ENCODE measurements at places on chromosomes 7 and 10. TPM values are rescaled to one million over a fixed set of nuclear protein-coding genes. Genes with fewer than 3 reads are reported as not detected.

- DNase-seq = no peak
Measured at GRCh38 chr10:92553959-92554358, 19.9 kb downstream of the IDE start.

GRCh38 chr10:22849077-22849805 is 78.6 kb upstream of the ARMC3 start:
- DNase-seq = no peak

GRCh38 chr10:30755441-30755953 is 125.9 kb upstream of the LYZL2 start:
- DNase-seq = no peak

DNA sequence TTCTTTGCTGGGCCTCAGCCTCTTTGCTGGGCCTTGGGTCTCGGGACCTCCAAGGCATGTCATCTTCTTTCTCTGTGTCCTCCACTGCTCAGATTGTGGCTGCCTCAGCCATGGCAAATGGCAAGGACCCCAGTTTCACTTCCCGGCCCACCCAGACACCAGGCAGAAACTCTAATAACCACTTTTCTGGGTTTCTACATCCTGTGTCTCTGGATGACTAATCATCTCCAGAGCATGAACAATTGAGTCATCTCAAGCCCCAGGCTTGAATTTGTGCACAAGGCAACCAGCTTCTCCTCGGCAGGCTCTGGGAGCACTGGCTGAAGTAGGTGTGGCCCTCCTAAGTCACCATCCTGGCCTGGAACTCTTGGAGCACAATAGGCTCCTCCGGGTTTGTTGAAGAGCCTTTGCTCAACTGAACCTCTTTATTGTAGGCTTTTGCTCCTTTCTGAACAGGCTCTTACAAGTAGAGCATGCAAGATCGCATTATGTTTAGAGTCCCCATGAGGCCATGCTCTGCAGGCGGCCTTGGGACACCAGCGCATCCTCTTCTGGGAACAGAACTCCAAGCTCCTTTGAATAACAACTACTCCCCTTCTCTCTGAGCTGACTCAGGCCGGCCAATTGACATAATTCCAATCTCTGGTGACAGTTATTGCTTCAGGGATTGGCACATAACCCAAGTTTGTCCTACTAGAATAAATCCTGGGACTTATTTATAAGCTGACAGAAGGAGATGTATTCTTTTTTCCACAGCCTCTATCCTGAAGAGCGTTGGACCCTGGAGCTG is 218.1 kb downstream of the WDR11 start:
- DNase-seq = no peak

- DNase-seq = no peak
Measured at GRCh38 chr10:79244841-79245504, 102.3 kb upstream of the PPIF start.

GRCh38 chr7:148809856-148810255 is 74.2 kb downstream of the EZH2 start:
- DNase-seq = no peak

DNA sequence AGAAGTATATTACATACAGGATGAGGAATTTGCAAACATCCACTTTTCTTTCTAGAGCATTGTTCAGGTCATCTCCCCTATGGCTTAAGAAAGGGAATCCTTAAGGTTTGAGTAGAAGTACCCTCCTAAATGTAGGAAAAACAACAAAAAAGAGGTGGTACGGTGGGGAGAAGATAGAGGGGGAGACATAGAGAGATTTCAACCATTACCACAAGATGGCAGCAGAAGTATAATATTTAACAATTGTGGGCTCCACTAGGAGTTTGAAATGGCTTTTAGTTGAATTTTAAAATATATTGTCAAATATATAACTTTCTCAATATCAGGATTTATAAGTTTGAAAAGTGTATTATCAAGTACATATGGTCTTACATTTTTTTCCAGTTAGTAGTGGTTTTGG is 72.7 kb upstream of the PRKG1 start:
- no peak for DNase-seq

GRCh38 chr7:20146451-20146850 is 70.7 kb downstream of the MACC1 start:
- no peak for DNase-seq

DNA sequence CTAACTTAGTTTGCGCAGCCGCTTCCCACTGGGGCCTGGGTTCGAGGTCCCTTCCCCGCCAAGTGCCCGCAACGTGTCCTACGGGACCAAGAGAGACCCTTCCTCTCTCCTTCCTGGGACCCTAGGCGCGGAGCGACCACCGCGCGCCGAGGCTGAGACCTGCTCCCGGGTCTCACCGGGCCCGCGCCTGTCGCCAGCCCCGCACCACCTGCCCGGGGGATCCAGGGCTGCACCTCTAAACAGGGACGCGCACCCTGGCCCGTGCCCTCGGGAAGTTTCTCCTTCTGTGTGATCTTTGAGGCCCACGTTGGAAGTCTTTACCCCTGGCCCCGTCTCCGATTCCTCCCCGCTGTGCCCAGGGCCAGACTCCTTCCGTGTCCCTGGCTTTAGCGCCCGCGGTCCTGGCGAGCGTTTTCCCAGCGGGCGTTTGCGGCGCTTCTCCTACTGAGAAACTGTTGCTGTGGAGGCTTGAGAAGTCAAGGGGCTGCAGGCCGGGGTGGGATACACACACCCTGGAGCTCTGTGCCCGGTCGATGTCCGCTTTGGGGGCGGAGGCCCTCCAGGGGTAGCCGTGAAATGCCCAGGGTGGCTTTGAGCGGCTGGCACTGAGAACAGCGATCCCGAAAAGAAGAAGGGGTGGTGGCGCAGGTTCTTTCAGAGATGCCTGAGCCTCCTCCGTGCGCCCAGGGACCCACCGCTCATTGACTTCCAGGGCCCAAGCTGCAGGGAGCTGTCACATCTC is 575 bp downstream of the PLPP4 start:
- no peak for DNase-seq

GRCh38 chr7:86908948-86909347 is 150.5 kb downstream of the ELAPOR2 start:
- DNase-seq = no peak

GRCh38 chr7:34530259-34530658 is 127.8 kb upstream of the NPSR1 start:
- DNase-seq = no peak

GRCh38 chr10:620417-620816 is 69.1 kb downstream of the DIP2C start:
- no peak for DNase-seq

- DNase-seq = no peak
Measured at GRCh38 chr7:157715071-157715937, 378.5 kb downstream of the DNAJB6 start.

DNA sequence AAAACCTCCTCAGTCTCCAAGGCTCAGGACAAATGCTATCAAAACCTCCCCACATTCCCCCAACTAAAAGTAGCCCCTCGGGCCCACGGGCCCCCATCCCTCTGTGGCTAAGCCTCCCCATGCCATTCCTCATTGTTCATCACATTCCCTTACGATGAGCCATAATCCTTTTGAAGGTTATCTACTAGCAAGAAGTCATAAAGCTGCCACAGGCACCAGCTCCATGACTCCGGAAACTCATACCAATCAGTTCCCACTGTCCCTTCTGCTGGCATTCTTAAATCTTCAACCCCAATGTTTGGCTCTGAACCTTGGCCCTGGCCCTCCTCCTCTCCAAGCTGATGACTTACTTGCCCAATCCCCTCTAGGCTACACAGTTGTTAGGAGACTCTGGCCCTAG is 19.4 kb upstream of the TM9SF3 start:
- no peak for DNase-seq

GRCh38 chr7:101378751-101379174 is 16.1 kb downstream of the COL26A1 start:
- no peak for DNase-seq

GRCh38 chr10:20132816-20133215 is 316.6 kb downstream of the PLXDC2 start:
- no peak for DNase-seq

DNA sequence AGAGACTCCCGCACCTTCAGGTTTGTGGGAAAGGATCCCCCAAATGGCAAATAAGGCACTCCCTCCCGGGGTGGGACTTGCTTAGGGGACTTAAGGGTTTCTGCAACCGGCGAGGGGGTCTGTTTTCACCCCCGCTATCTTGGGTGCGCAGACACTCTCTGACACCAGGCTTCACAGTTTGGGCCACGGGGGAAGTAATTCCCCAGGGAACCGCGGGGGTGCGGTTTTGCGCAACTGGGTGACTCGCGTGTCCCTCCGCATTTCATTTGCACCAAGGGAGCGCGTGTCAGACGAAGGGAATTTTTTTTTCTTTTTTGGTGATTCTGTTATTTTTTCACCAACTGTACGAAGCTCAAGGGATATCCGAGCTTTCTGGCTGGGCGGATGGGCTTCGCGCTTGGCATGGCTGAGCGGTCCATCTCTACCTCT is 1.7 kb downstream of the GRM8 start:
- no peak for DNase-seq

- no peak for DNase-seq
Measured at GRCh38 chr7:133061357-133061756, 20.5 kb downstream of the CHCHD3 start.

GRCh38 chr7:47153058-47153457 is 428.9 kb downstream of the TNS3 start:
- no peak for DNase-seq

DNA sequence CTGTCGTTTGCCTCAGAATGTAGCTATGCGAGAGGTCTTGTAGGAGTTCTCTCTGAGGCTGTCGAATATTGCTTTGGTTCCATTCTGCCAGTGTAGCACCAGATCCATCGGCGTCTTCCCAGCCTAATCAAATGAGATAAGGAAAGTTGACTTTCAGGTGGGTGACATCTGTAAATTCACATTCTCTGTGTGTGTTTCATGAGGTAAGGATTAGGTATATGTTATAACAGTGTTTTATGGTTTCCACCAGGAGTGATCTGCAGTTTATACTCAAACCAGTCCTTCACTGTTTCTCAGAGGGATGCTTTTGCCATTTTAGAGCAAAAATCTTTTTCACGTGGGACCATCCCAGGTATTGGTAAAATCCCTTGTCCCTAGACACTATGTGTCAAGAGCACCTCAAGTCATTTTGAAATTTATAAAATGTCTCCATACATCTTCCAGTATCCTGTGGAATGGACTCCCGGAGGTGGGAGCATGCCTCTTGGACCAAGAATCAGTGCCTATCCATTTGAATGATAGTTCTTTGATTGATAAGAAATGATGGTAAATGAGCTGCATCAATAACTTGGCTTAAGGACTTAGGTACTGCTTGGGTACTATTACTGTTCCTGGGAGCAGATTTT is 7.9 kb downstream of the ANKRD1 start:
- DNase-seq = no peak

GRCh38 chr7:45180084-45180986 is 22.7 kb downstream of the RAMP3 start:
- peak; percentile 64 for DNase-seq

DNA sequence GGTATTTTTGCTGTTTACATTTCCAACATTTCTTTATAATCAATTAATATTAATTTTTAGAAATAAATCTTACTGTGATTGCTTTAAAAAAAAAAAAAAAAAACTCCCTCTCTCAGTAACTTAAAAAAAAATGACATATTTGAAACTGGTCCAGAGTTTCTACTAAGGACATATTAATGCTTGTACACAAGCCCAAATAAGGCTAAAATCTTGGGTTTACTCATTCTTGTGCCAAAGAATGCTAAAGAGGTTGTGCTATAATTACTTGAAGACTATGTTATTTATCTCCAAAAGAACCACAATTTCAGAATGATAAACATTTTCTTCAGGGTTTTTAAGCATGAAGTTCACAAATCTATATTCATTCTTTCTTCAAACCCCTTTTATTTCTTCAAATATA is 39.4 kb upstream of the PHF14 start:
- no peak for DNase-seq

DNA sequence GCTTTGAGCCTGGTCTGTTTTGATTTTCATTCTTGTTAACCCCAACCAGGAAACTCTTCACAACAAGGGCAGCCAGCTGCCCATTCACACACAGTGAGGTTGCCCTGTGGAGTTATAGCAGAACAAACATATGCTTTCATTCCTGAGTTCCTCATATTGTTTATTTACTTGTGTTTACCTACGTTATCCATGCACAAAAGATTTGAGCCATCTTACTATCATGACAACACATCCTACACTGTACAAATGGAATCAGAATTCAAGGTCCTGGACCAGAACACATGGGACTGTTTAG is 21.7 kb upstream of the BMPER start:
- DNase-seq = no peak

Gene BCL7B
- 80.1 TPM for total RNA-seq

Gene DENND2A
- total RNA-seq = 24.6 TPM

Gene WEE2
- total RNA-seq = not detected

Gene SP8
- not detected for total RNA-seq

Gene UTF1
- total RNA-seq = not detected

Gene CTAGE8
- total RNA-seq = 0.71 TPM

Gene PYROXD2
- total RNA-seq = 22.4 TPM

Gene ENKUR
- total RNA-seq = not detected

Gene TMEM196
- 2.5 TPM for total RNA-seq

Gene MALRD1
- total RNA-seq = 1.1 TPM

Gene MCM10
- 1.2 TPM for total RNA-seq

Gene NPFFR1
- total RNA-seq = not detected

Gene HOXA13
- 1.9 TPM for total RNA-seq

Gene ASB15
- not detected for total RNA-seq

Gene ANKIB1
- total RNA-seq = 66.9 TPM

Gene MYO3A
- not detected for total RNA-seq

Gene SDK1
- total RNA-seq = 7.5 TPM
